ENCODE measurements at places on chromosomes 6 and 20.

DNA sequence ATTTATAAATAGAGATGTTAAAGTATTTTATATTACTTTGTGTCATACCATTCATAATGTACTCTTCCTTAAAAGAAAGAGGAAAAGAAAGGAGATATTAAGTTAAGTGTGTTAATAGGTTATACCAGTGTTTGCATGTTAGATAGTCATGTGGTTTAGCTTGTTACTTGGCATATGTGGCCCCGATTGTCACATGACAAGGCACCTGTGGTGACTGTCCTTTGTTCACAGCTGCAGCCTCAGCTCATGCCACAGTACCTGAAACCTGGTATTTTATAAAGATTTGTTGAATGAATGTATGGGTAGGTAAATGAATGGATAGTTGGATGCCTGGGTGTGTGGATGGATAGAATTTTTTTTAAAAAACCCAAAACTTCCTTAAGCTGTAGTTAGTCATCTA is 306.1 kb upstream of the FLRT3 start:
- DNase-seq, result no peak

DNA sequence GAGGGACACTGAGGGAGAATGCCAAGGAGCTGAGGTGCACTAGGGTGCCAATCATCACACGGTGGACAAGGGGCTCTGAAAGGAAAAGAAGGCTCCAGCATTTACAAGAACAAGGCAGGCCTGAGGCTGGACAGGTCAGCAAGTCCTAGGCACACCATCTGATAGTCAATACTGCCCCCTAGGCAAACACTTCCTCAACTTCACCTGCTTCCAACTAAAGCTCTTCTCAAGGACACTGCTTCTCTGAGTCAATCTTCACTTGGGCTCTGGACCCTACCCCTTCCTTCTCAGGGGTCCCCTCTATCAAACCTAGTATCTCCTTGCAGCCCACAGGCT is 37.7 kb upstream of the SLC4A11 start:
- DNase-seq, result peak; percentile 14

- no peak for DNase-seq
Observed at GRCh38 chr6:150603176-150603575, 3.5 kb downstream of the PLEKHG1 start.

GRCh38 chr20:24559114-24559732 is 89.8 kb downstream of the SYNDIG1 start:
- DNase-seq, result no peak

- DNase-seq, result peak; percentile 68
Observed at GRCh38 chr6:28212510-28213212, 12.4 kb upstream of the ZSCAN9 start.
